AG04449 (cell line): ENCODE measurements at places on chromosomes 1 and 21.
A peak's percentile ranks its signal among the peaks of the same experiment; 100 is the strongest.

DNA sequence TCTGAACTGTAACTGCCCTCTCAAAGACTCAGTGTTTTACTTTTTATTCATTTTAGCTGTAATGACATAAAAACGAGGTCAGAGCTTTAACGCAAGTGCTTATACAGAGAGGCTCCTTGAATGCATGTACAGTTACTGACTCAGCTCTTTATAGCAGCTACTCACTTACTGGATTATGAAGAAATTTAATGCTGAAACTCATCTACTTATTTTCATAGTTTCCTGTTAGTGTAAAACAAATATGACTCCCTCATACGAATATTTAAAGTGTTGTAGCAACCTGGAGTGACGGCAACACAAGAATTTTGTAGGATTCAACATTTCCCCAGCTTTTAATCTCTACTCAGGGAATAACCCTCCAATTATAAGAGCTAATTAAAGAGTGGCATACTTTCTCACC lies 32.7 kb downstream of the ADSS2 start:
- DNase-seq: no peak

- no peak for DNase-seq
Measured at GRCh38 chr21:42012344-42012743, 2.2 kb upstream of the ZBTB21 start.

GRCh38 chr1:78279051-78279450 lies 211.7 kb upstream of the PTGFR start:
- peak; percentile 96 for DNase-seq

DNA sequence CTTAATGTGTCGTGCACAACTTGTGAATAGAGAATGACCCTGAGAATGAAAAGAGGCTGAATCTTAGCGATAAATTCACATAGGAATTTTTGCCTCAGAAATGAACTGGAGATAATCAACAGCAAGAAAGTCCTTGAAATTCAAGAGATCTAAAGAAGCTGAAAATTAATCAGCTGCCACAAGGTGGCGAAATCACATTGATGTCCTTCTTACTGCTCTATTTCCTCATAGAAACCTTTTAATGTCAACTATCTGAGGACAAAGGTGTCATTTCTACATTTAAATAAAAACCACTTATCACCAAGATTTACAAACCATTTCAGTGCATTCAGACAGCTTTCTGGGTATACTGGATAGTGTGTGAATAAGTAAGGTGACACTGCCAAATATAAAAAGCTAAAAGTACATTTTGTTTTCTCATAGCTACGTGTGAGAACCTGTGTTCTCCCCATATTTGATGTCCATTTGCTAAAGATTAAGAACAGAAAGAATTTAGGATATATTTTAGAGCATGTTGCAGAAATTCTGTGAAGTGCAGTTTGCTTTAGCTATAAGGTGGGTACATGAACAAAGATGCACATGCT lies 485.3 kb upstream of the PTBP2 start:
- peak; percentile 28 for DNase-seq

GRCh38 chr1:11753555-11754208 lies 8.3 kb upstream of the C1orf167 start:
- no peak for DNase-seq

- no peak for DNase-seq
Measured at GRCh38 chr1:30324251-30325084, 398.9 kb downstream of the MATN1 start.
